Stimulated activated CD8-positive, alpha-beta memory T cell treated with anti-CD3 and anti-CD28 coated beads, Interleukin-7, amount 100 ng/mL, for 24 hours (primary cell): ENCODE measurements at places on chromosomes 7 and 10.

DNA sequence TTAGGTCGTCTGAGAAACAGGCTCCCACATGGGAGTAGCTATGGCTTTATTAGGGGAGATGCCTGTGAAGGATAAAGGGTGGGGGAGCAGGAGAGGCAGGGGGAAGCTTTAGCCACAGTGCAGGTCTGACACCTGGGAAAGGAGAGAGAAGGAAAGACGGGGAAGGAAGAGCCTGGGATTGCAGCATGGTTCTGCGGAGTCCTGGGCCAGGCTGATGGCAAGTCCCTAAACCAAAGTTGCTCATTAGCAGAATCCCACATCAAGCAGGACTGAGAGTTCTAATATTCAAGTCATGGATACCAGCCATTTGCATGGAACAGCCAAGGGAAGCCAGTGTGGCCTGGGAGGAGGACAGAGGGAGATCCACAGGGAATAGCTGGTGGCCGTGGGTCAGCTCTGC, 414.8 kb downstream of the RPS24 start:
- no peak for DNase-seq

DNA sequence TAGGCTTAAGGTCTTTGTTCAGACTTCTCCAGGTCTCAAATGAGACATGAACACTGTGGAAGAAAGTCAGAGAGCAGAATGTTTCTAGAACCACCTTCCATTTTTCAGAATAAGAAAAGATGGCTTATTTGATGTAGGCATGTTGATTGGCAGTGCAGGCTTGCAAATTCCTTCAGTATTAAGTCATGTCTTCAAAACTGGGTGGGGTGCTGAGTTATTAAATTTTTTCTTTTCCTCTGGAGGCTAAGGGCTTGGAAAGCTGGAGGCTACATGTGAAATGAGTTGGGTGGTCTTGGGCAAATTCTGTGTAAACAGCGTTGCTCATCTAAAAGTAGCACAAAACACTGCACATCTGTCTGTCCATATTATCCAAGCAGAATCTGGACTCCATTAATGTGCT, 62.8 kb downstream of the PRTFDC1 start:
- no peak for DNase-seq

DNA sequence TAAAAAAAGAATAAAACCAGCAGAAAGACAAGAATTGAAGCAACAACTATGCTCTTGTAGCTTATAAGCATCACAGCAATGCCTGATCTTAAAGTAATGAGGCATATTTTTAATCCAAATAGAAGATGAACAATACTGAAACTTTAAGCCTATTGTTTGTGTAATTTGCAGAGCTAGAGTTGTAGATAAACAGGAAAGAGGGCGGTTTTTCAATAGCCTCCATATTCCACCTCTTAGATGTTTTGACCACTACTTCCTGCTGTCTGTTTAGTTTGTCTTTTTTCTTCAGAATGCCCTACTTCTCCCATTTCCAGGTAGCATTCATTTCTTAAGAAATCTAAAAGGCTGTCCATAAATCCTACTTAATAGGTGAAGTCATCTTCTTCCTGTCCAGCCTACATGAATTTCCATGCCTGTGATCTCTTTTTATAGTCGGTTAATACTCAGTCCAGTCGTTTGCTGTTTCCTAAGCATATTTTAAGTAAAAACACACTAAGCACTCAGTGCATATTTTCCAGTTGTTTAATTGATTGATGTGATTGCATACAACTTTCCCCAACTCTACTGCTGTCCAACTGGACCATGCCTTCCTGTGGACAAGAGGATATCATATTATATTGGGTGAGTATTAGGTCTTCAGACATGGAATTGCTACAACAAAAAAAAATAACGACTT, 308.1 kb downstream of the TFEC start:
- DNase-seq = no peak

- no peak for DNase-seq
These were observed 80.8 kb upstream of the FAM20C start for GRCh38 chr7:111591-111990.

GRCh38 chr10:19817231-19817933, 1.1 kb downstream of the PLXDC2 start:
- DNase-seq = no peak

- no peak for DNase-seq
These were observed 193.0 kb upstream of the CELF2 start for GRCh38 chr10:10824591-10825148.

DNA sequence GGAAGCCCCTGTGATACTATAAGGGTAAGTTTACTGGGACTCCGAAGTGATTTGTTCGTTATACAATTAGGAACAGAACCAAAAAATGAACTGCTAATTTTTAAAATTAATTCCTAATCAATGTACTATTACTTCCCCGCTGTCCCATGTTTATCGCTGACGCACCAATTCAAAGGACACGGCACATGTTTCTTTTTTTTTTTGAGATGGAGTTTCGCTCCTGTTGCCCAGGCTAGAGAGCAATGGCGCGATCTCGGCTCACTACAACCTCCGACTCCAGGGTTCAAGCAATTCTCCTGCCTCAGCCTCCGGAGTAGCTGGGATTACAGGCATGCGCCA, 1.5 kb upstream of the FMC1 start:
- DNase-seq = no peak

DNA sequence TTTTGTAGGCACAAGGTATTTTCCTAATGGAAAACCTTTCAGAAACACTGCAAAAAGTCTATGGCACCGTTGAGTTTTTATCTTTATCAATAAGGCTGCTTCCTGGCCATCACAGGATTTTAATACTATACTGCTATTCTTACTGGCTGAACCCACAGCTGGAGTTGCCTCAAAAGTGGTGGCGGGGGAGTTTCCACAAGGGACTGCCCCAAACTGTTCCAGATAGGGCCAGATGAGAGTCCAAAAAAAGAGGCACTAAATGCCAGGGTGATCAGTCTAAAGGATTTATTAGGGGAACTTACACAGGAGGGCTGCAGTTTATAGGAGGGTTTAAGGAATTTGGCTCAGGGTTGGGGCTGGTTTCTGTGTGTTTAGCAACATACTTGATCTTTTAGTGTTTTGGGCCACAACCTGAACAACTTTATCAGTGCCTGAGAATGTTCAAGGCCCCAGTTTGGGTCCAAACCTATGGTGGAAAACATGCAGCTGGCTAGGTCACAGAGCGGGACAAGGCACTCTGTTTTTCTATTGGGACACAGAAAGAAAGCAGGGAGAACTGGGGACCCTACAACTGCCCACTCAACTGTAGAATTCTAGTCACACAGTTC, 41.4 kb downstream of the STAM start:
- DNase-seq = no peak

DNA sequence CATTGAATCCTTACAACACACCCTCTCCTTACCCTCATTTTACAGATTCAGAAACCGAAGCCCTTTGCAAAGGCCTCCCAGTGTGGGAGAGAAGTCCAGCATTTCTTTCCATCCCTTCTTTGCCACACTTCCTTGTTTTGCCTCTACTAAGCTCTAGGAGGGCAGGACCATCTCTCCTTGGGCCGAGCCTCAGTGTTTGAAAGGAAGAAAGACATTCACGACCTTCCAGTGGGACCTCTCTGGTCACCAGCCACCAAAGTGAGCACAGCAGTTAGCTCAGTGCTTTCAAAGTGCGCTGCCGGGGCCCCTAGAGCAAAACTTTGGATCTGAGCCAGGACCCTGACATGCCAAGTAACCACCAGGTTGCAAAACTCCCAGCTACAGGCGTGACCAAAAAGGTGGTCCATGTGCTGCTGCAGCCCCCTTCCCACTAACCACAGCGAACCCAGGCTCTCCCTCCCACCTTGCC, 12.4 kb downstream of the CTBP2 start:
- no peak for DNase-seq
